ENCODE measurements at places on chromosomes 2 and 18.
A peak's percentile ranks its signal among the peaks of the same experiment; 100 is the strongest.

DNA sequence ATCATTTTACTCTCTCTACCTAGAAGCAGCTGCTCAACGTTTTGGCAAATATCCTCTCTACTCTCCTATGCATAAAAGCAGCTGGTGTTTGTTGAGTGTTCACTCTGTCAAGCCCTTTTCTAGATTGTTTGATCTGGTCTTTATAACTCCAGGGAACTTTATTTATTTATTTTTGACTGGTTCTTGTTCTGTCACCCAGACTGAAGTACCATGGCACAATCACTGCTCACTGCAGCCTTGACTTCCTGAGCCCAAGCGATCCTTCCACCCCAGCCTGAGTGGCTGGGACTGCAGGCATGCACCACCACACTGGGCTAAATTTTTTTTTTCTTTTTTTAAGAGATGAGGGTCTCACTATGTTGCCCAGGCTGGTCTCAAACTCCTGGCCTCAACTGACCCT, 12.7 kb downstream of the CATIP start:
- no peak for DNase-seq

- DNase-seq = no peak
Measured at GRCh38 chr2:29806461-29806860, 114.9 kb downstream of the ALK start.

- no peak for DNase-seq
Measured at GRCh38 chr2:120887741-120888231, 152.1 kb downstream of the GLI2 start.

DNA sequence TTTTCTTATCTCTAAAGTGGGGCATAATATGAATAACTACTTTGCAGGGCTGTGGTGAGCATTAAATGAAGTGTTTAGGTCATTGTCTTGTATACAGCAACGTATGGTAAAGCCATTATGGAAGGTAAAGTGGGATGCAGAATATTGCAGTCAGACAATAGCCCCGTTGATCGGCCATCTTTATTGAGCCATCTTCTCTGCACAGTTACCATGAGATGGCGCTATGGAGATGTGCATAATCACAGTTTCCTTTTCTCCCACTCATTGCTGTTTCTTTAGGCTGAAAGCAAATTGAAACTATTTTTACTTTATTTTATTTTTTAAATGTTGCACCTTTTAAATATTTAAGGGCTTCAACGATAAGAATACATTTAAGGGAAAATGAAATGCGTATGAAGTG, 108.9 kb downstream of the THSD7B start:
- DNase-seq = no peak

GRCh38 chr2:128358941-128359731, 40.5 kb upstream of the HS6ST1 start:
- DNase-seq = no peak

- no peak for DNase-seq
Measured at GRCh38 chr18:274313-274712, 6.5 kb upstream of the THOC1 start.

DNA sequence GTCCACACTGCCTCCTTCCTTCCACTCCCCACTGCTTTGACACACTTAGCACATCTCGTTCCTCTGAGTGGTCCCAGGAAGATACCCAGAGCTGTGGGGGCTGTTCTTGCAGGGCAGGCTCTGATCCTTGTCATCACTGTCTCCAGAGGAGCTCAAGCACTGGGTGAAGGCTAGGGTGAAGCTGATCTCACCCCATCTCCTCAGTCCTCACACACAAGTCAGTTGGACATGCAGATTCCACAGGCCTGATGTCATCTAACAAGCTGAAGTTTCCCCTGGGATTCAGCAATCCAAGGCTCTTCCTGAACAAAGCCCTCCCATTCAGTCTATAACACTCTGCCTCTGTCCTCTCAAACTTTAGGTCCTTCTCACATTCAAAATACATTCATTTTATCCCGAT, 90.6 kb upstream of the RAB6C start:
- DNase-seq = peak; percentile 55

GRCh38 chr2:234825616-234826015, 126.2 kb upstream of the SH3BP4 start:
- no peak for DNase-seq

GRCh38 chr2:195411219-195411687, 245.8 kb upstream of the SLC39A10 start:
- DNase-seq = peak; percentile 65

DNA sequence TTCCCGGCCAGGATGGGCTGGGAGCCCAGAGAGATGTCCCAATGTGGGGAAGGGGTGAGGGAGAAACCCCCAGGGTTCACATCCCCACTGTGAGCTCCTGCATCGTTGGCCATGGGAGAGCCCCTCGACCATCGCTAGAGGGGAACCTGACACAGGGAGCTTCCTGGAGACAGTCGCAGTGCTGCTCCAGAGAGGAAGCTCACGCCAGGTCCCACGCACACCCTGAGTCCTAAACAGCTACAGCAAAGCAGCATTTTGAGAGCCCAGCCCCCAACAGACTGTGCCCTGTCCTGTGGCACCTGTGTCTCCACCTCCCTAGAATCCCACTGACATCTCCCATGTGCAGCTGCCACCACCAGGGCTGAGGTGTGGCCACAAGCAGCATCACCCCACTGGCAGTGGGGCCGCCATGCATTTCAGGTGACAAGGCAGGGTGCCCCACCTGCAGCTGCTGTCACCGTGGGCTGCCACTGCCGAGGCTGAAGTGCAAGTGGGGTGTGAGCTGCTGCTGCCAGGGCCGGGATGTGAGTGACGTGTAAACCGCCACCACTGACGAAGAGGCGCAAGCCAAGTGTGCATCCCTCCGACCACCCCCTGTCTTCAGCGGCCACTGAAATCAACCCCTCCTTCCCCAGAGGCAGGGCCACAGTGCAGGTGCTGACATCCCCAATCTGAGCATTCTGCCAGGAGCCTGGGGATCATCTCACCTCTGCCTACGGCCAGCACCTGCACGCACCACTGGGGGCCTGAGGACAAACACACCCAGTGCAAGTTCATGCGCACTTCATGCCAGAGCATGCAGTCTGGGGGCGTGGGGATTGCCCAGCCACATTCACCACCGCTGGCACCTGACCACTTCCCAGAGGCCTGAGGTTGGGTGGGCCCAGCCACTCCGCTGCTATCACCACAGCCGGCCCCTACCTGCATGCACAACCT, 467.7 kb upstream of the SALL3 start:
- DNase-seq = no peak

GRCh38 chr2:53103679-53104078, 663.9 kb upstream of the CHAC2 start:
- no peak for DNase-seq

- no peak for DNase-seq
Measured at GRCh38 chr2:109630441-109631430, 16.6 kb downstream of the SOWAHC start.

GRCh38 chr18:13584825-13585224, 141.5 kb downstream of the FAM210A start:
- no peak for DNase-seq

- no peak for DNase-seq
Measured at GRCh38 chr2:217074576-217075255, 214.9 kb upstream of the TNP1 start.

DNA sequence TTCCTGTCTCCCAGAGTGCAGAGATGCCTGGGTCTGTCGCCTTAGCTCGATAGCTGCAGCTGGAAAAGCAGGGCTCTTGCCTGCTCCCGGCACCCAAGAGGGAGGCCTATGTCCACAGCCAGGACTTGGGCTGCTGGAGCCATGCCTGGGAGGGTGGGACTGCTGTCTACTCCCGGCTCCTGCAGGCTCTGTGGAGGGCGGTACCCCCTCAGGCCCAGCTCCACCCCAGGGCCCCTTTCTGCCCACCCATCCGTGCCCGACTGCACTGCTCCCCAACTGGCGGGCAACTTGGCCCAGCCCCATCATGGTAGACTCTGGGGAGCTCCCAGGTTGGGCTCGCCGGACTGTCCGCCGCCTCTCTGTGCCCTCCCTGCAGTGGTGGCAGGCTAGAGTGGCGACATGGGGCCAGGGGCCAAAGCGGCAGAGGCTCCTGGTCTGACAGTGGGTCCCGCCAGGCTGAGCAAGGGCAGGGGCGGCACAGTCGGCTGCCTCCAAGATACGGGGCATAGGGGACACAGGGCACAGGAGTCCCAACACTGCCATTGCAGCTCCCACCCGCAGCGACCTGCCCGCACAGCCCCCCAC, 901.0 kb downstream of the CCDC85A start:
- no peak for DNase-seq

DNA sequence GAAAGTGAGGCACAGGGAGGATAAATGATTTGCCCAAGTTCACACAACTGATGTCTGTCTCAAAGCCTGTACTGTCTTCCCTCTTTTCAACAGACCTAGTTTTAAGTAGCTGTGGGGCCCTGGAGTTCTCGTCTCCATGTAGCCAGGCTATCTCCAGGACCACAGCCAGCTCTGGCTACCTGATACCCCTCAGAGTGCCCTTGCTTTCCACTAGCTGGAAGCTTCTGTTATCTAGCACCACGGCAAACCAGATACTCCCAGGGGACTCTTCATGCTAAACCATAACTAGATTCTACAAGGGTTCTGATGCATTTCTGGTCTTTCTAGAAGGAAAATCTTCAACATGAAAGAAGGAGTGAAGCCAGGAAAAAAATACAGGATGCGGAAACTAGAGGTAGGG, 137.3 kb downstream of the GALNT14 start:
- no peak for DNase-seq

- no peak for DNase-seq
Measured at GRCh38 chr2:189512879-189513278, 67.7 kb downstream of the SLC40A1 start.

- DNase-seq = no peak
Measured at GRCh38 chr2:1713142-1713838, 31.0 kb downstream of the PXDN start.

DNA sequence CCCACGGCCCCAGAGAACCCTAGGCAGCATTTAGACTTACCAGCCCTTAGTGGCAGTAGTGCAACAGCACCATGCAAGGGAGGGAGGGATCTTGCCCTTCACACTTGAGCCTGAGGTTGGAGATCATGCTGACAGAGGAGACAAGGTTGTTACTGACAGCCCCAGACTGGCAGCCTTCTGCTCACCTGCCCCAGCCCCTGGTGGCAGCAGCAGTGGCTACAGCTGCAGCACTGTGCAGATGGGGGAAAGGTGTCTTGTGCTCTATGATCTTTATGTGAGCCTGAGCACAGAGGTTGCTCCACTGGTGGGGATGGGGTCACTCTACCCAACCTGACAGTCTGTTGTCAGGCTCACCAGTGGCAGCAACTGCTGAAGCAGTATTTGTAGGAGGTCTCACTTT, 501.2 kb upstream of the LRRTM4 start:
- no peak for DNase-seq

GRCh38 chr2:120379916-120380893, 34.3 kb downstream of the INHBB start:
- no peak for DNase-seq

- no peak for DNase-seq
Measured at GRCh38 chr2:84527137-84528129, 11.1 kb downstream of the DNAH6 start.

DNA sequence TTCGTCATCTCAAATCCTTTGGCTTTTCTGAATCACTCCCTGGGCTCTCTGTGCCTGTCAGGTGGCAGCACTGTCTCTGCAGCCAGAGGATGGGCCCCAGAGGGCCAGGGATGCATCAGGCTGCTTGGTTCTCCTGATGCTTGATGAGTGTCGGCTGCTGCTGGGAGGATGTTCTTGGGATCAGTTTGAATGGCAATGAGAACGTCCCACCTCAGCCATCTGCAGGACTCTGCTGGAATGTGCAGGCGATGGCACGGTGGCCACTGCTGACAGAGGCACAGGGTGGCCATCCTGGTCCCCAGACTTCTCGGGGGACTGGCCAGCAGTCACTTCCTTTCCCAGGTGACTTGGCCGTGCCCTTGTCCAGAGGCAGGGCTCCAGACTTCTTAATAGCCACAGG, 146.0 kb downstream of the FAM210A start:
- no peak for DNase-seq

GRCh38 chr2:58584606-58585118, 343.5 kb upstream of the FANCL start:
- no peak for DNase-seq

Measured in GM04503 (cell line).